ENCODE measurements at places on chromosomes 12 and 14.

DNA sequence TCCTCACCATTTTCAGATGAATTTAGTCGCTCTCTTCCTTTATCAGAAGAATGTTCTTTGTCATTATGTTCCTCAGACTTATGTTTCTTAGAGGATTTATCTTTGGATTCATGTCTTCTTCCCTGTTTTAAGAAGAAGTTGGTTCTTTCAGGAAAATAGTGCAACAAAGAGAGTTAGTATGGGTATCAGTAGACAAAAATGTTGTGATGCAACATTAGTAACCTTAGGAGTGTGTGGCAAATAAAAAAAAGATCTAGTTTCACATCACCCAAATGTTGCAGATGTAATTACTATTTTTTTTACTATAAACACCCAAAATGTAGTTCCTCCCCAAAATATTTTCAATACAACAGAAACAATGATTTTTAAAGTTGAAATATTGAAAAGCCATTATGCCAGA, 7.8 kb downstream of the RSRC2 start:
- DNase-seq = no peak

DNA sequence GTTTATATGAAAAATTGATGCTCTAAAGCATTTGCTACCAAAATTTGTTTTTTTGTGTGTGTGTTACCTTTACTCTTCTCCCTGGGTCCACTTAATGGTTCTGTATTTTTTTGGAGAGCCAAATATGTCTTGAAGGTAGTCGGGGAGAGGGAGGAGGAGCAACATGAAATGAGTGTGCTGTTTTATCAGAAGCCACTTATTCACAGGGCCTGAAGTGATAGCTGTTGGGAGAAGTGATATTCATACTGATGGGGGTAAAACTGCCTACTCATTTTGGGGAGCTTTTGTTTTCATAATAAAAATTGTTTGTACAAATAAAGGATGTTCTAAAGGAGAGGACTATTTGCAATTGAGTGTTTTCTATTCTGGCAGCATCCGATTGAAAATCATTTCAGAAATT, 29.2 kb downstream of the CRADD start:
- no peak for DNase-seq

- DNase-seq = no peak
Observed at GRCh38 chr12:18955594-18955993, 173.9 kb upstream of the PLEKHA5 start.

GRCh38 chr12:71183018-71183417, 25.2 kb upstream of the TSPAN8 start:
- DNase-seq = no peak

DNA sequence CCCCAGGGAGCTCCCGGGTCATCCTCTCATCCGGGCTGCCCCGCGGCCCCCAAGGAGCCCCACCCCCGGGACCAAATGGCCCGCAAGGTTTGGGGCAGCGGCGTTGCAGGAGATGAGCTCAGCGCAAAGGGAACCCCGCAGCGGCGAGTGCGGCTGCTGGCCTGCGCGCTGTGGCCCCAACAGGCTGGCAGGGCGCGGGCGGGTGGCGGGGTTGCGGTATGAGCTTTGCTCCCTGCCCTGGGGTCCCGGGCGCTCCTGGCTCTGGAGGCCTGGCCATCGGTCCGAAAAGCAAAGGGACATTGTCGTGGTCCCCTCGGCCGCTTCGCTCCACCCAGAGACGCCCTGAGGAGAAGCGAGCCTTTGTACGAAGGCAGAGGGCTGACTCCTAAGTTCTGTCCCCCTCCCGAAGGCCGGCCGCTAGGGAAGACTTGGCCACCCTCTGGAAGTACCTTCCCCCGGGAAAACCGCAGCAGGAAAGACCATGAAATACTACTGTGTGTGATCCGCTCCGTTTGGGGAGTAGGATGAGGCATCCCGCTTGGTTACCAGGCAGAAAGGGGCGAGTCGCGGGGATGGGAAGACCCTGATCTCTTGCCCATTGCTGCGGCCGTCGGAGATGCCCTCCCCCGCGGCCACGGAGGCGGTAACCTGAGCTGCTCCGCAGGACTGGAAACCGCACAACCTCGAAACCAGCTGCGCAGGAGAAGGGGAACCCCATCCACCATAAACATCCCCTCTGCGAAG, 620 bp upstream of the NID2 start:
- DNase-seq = peak; percentile 21

DNA sequence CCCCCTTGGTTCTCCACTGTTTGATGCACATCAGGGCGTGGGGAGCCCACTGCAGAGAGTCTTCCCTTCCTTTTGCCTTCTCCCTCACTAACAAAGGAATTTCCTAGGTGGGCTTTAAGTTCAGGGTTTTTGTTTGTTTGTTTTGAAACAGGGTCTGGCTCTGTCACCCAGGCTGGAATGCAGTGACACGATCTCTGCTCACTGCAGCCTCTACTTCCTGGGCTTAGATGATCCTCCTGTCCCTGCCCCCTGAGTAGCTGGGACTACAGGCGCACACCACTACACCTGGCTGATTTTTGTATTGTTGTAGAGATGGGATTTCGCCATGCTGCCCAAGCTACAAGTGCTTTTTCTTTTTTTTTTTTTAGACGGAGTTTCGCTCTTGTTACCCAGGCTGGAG, 33.8 kb downstream of the EP400 start:
- no peak for DNase-seq

DNA sequence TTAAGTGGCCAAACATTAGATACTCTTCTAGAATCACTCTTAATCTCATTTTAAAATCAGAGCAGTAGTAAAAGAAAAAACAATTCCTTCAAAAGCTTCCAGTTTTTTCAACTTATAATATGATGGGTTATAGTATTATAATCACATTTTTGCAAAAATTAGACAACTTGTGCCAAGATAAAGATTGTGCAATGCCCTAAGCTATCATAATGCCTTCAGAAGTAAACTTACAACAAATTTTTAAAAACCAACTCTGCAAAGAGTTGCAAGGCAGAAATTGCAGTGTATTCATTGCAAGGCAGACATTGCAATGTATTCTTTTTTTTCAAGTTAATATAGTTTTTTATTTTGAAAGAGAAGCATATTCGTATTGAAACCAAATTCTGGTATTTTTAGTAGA, 47.2 kb upstream of the KITLG start:
- DNase-seq = no peak

- DNase-seq = no peak
Observed at GRCh38 chr14:64388533-64389285, 556 bp downstream of the MTHFD1 start.

GRCh38 chr12:84911271-84912197, 1.1 kb downstream of the SLC6A15 start:
- DNase-seq = no peak

- DNase-seq = no peak
Observed at GRCh38 chr14:96683562-96684289, 113.5 kb upstream of the VRK1 start.

GRCh38 chr14:28515571-28515970, 251.0 kb upstream of the FOXG1 start:
- DNase-seq = no peak

- no peak for DNase-seq
Observed at GRCh38 chr12:105978276-105978675, 160.5 kb downstream of the NUAK1 start.

GRCh38 chr14:52267501-52268278, at the start of gene PTGDR:
Gene PTGDR (plus strand): TSS chr14:52267698. CDS start chr14:52267815, 117 bp downstream.
- peak; percentile 13 for DNase-seq

DNA sequence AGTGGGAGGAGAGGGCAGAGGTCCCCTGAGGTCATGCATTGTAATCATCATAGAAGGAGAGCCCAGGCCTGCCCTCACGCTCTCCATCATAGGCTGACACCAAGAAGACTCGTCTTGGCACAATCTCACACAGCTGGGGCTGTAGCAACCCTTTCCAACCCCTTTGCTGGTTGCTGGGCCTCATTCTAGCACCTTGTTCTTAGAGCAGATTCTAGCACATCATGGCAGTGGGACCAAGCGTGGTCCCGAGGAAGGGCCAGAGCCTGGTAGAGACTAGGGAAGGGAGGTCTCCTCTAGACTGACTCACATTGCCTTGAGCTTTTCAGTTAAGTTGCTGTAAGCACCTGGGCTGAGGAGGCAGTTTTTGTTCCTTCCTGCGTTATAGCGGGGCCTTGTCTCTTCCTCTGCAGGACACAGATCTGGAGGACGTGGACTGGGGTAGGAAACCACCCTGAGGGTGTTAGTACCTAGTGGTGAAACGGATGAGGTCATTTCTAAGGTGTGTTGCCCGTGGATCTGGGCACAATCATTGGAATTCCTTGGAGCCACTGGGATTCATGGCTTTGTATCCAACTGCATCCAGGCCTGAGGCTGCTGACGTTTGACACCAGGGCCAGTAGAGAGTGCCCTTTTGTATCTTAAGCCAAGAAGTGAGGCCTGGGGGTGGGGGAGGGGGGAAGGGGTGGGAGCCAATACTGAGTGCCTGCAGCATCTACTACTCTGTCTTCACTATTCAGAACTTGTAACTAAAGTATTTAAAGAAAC, 19.9 kb downstream of the RPS6KL1 start:
- no peak for DNase-seq

GRCh38 chr14:102840771-102841528, 63.7 kb downstream of the TRAF3 start:
- no peak for DNase-seq

GRCh38 chr12:26646571-26646970, 186.4 kb downstream of the ITPR2 start:
- no peak for DNase-seq

GRCh38 chr12:116160231-116160630, 117.3 kb downstream of the MED13L start:
- no peak for DNase-seq

GRCh38 chr12:52066346-52067080, 3.3 kb upstream of the ATG101 start:
- no peak for DNase-seq

All from activated naive CD4-positive, alpha-beta T cell treated with anti-CD3 and anti-CD28 coated beads, Interleukin-2, amount 50 U/mL, for 16 hours (primary cell).